ENCODE measurements at places on chromosomes 2 and 18.

DNA sequence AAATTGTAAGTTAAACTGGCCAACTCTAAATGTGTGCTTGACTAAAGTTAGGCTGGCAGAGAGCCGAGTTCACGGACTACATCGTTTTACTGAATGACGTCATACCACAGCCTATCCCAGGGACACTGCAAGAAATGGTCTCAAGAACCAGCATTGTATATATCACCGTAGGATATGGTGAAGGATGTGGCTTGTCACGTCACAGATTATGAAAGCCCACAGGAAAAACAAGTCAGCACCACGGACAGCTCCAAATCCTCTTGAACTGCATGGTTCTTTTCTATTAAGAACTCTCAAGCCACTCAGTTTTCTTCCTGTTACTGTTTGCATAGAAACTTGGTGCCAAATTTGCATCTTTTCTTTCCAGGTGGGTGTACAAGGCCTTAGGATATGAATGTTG lies 85.1 kb upstream of the ACAA2 start:
- peak; percentile 9 for DNase-seq

DNA sequence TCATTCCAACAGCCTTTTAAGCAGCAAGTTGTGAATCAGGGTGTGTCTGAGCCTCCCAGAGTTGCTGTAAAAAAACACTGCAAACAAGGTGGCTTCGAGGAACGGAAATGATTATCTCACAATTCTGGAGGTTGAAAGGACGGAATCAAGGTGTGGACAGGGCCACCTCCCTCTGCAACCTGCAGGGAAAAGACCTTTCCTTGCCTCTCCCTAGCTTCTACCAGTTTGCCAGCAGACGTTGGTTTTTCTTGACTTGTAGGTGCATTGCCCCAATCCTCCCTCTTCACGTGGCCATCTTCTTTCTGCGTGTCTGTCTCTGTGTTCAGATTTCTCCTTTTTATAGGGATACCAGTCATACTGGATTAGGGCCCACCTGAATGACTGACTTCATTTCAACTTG lies 24.8 kb upstream of the TMEM131 start:
- no peak for DNase-seq

- no peak for DNase-seq
Measured at GRCh38 chr2:59312029-59312428, 1070.9 kb upstream of the FANCL start.

GRCh38 chr18:62486290-62486964 lies 36.4 kb upstream of the ZCCHC2 start:
- DNase-seq, result no peak

- DNase-seq, result no peak
Measured at GRCh38 chr2:168604252-168604651, 148.2 kb downstream of the CERS6 start.

- no peak for DNase-seq
Measured at GRCh38 chr18:50133526-50133925, 61.4 kb downstream of the MYO5B start.

DNA sequence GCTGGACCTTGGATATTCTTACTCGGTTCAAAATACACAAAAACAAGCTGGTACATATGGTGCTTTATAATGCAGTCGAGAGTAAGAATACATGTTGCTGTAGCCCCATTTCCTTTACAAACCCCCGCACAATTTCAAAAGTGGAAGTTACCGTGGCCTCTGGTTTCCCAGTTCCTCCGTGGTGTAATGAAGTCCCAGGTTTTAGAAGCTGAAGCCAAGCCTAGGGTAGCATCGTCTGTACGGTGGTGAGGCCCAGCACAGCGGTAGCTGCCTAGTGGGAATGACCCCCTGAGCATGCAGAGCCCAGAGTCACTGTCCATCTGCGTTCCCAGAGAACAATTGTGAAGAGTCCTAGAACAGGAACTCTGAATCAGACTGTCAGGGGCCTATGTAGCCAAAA lies 171.8 kb downstream of the ASXL3 start:
- DNase-seq, result no peak

- DNase-seq, result no peak
Measured at GRCh38 chr2:71705171-71705960, 252.0 kb downstream of the DYSF start.

GRCh38 chr2:102979429-102979828 lies 217.6 kb downstream of the TMEM182 start:
- DNase-seq, result no peak

DNA sequence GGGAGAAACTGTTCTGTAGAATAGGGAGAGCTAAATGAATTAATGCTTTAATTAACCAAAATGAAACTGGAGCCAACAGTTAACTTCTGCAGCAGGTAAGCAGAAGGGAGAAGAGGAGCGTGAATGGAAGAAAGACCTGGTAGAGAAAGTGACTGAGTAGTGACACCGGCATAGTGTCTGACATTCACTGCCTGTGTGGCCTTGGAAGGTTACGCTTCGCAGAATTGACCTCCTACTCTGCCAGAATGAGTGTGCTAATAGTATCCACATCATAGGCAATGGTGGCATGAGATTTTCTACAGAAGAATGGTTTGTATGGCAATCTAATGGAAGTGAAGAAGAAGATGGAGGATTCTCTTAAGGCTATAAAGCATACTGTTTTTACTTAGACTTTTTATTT lies 614.4 kb downstream of the CPS1 start:
- DNase-seq, result no peak

- no peak for DNase-seq
Measured at GRCh38 chr2:40118622-40119021, 333.3 kb downstream of the SLC8A1 start.

DNA sequence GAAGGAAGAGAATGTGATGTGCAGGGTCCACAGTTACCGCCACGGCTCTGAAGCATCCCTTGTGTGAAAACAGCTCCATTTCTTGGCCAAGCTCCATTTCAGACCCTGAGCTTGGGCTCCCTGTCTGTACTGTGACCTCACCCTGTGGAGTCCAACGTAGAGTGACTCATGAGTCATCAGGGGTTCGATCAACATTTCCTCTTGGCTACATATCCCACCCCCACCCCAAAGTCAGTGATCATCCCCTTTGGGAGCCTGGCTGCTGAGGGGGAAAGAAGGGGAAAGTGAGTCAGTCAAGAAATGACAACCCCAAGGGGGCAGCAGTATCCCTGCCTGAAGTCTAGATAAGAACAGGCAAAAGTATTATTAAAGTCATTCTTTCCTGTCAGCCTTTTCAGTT lies 62.2 kb downstream of the PAPOLG start:
- no peak for DNase-seq

DNA sequence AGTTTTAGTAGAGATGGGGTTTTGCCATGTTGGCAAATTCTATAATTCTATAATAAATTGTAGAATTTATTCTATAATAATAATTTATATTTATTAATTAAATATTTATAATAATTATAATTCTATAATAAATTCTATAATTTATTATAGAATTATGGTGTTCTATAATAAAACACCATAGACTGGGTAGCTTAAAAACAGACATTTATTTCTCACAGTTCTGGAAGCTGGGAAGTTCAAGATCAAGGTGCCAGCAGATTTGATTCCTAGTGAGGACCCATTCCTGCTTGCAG lies 130.9 kb upstream of the PELI1 start:
- DNase-seq, result no peak

- no peak for DNase-seq
Measured at GRCh38 chr2:74281141-74281975, 61.9 kb downstream of the SLC4A5 start.

DNA sequence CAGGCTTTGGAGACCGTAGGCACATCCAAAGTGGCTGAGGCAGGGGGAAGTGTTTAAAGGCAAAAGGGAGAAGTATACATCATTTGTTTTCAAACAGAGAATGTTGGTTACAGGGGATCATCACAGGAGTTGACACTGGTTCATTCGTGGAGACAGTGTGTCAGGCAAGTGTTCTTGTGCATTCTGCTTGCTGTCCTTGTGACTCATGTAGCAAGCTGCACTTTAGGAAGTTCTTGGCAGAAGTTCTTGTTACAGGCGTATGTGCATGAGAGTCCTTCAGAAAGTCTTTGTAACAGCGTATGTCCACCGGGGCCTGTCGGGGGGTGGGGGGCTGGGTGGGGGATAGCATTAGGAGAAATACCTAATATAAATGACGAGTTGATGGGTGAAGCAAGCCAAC lies 36.5 kb upstream of the B4GALT6 start:
- DNase-seq, result no peak

Measured in stimulated activated CD4-positive, alpha-beta T cell treated with anti-CD3 and anti-CD28 coated beads, Interleukin-15, amount 100 ng/mL, for 1 hour (primary cell).